ENCODE measurements at places on chromosomes 5 and 9.

- no peak for DNase-seq
These were observed 15.4 kb downstream of the SFXN1 start for GRCh38 chr5:175493726-175494125.

DNA sequence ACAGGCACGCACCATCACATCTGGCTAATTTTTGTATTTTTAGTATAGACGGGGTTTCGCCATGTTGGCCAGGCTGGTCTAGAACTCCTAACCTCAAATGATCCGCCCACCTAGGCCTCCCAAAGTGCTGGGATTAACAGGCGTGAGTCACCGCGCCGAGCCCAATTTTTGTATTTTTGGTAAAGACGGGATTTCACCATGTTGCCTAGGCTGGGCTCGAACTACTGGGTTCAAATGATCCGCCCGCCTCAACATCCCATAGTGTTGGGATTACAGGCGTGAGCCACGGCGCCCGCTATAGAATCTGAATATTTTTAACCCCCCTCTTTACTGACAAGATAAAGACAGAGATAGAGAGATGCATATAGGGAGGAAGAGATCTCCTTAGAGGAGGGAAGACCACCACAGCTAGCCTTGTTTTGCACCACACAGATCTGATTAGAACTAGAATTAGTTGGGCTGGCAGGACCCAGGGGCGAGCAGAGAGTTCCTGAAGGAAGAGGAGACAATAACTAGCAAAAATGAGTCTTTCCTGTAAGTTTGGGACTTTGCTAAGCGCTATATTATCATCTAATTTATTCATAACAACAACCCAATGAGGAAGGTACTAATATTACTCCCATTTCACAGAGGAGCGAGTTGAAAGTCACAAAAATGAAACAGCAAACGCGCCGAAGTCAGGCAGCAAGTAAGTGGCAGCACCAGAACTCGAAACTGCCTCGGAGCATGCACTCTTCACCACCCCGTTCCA is 1.5 kb upstream of the ANKHD1 start:
- DNase-seq: no peak

DNA sequence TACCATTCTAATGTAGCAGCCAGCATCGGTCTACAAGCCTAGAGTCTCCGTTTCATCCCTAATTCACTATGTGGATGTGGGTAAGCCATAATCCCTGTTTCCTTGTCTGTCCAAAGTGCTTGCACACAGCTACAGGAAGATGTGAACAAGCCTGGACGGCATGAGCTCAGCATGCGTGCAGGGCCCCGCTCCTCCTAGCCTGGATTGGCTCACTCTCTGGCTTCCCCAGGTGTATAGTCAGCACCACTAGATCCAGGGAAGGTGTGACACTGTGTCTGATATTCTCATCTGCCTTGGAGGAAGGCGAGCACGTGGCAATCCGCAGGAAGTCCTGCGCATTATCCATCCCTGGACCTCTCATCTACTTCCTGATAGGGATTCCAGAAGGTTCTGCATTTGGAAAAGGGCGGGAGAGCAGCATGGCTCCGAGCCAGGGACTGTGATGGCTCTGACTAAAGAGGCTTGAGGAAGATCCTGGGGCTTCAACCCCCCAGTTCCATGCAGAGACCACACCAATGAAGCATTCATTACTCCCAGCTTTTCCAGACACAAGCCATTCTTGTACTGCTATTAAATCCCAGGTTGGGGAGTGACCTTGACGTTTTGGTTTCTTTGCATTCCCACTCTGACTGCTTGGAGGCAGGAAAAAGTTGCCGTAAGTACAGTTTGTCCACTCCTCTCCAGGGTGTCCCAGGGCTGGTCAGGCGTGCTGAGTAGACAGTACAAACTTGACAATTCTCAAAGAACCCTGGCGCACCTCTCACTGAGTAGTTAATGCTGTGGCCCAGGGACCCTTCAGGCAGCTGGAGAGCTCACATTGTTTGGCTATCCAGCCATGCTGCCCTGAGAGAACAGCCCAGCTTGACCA is 65.6 kb downstream of the PSD2 start:
- DNase-seq: no peak

- peak; percentile 47 for DNase-seq
These were observed 593 bp downstream of the TIGD6 start for GRCh38 chr5:149999866-150000255.

GRCh38 chr9:101458963-101459631 is 23.5 kb upstream of the ALDOB start:
- peak; percentile 64 for DNase-seq

- DNase-seq: peak; percentile 53
These were observed 209.5 kb upstream of the S1PR3 start for GRCh38 chr9:88781628-88782391.

- no peak for DNase-seq
These were observed 251.8 kb upstream of the POU5F2 start for GRCh38 chr5:93993161-93993560.

DNA sequence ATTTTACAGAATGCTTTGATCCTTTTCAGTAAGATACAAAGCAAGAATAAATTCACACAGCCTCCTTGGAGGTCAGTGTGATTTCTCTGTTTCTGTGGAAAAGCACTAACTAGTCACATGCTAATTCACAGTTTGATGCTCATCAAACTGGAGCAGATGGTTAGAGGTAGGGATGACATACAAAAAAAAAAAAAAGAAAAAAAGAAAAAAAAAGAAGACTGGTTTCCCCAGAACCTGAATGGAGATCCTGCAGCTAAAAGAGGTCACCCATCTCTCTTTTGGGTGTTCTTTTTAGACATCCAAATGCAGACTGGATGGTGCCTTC is 123.7 kb upstream of the ANKRD55 start:
- no peak for DNase-seq

Measured in hepatic stellate cell (primary cell).